ENCODE measurements at places on chromosomes 12 and 14. TPM values are rescaled to one million over a fixed set of nuclear protein-coding genes. Genes with fewer than 3 reads are reported as not detected.

DNA sequence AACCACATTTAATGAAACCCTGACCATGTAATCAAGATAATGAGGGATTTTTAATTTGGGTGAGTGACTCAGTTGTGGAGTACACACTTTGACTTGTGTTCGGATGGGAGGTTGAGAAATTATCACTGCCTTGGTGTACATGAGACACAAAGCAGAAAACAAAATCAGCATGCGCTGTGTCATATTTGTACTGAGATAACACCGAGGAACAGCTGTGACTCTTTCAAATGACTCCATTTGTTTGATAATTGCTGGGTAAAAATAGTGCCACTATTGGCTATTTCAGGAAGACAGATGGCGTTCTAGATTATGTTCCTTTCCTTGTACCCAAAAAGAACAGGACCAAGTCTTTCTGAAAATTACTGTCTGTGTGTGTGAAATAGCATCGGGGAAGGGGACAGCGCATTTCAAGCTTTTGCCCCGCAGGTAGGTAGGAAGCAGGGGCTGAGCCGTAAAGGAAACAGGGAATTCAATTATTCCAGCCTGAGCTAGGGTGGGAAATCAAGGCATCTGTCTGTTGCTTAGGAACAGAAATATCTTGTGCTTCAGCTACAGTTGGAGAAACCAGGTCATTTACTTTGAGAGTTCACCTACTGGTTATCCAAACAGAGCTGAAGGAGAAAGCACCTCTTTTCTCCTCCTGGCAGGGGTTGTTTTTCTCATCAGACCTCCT is 114.3 kb downstream of the SNAPC1 start:
- no peak for DNase-seq

DNA sequence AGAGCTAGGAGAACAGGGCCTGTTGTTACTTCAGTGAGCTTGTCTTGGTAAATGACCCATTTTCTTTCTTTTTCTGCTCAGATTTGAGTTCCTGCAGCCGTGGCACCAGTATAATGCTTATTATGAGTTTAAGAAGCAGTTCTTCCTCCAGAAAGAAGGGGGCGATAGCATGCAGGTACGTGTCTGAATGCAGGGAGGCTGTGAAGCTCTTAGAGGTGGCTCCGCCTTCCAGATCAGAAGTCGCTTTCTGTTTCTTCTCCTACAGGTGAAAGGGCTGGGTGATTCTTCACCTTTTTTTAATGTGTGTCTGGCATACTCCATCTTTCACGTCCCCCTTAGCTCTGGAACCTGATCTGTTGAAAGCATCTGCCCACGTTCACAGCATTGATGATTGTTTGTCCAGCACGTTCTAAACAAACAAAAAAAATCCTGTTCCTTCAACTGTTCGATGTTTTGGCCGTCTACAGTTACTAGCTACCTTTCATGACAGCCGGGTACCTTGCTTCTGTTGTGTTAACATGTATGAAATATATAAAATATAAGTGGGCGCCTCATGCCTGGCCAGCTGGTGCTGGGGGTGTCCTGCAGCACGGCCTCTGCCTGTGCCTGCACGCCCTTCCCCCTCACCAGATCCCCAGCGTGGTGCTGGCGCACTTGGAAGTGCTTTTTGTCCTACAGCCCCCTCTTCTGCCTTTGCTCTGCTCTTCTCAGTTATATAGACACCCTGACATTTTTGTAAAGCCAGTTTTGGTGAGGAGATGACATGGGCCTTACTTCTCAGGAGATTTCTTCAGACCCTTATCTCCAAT is 44.6 kb downstream of the SFSWAP start:
- DNase-seq = no peak

DNA sequence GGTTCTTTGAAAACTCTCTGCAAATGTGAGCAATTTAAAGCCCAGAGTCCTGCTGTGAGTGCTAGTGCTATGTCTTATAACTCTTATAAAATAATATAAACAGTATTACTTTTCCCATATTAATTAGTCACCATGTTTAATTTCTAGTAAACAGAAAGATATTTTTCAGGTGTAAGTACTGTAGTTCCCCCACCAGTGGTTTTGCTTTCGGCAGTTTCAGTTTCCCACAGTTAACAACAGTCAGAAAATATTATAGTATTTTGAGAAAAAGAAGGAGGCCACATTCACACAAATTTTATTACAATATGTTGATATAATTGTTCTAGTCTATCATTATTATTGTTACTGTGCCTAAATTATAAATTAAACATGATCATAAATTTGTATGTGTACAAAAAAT is 800.5 kb downstream of the LRFN5 start:
- no peak for DNase-seq

DNA sequence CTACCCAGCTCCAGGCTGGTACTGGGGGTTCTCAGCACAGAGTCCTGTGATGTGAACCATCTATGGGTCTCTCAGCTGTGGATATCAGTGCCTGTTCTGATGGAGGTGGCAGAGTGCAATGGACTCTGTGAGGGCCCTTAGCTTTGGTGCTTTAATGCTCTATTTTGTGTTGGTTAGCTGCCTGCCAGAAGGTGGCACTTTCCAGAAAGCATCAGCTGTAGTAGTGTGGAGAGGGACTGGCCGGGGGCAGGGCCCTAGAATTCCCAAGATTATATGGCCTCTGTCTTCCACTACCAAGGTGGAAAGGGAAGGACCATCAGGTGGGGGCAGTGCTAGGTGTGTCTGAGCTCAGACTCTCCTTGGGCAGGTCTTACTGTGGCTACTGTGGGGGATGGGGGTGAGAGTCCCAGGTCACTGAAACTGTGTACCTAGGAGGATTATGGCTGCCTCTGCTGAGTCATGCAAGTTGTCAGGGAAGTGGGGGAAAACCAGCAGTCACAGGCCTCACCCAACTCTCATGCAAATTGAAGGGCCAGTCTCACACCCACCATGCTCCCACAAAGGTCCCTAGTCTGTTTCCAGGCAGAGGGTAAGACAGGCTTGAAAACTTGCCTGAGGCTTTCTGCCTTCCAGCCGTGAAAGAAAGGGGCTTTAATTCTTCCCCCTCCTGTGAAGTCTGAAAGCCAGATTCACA is 878.1 kb downstream of the C12orf50 start:
- no peak for DNase-seq

- DNase-seq = peak; percentile 76
Observed at GRCh38 chr12:14394317-14395073, 29.0 kb downstream of the ATF7IP start.

- peak; percentile 27 for DNase-seq
Observed at GRCh38 chr14:101355284-101355683, 206.0 kb upstream of the DIO3 start.

DNA sequence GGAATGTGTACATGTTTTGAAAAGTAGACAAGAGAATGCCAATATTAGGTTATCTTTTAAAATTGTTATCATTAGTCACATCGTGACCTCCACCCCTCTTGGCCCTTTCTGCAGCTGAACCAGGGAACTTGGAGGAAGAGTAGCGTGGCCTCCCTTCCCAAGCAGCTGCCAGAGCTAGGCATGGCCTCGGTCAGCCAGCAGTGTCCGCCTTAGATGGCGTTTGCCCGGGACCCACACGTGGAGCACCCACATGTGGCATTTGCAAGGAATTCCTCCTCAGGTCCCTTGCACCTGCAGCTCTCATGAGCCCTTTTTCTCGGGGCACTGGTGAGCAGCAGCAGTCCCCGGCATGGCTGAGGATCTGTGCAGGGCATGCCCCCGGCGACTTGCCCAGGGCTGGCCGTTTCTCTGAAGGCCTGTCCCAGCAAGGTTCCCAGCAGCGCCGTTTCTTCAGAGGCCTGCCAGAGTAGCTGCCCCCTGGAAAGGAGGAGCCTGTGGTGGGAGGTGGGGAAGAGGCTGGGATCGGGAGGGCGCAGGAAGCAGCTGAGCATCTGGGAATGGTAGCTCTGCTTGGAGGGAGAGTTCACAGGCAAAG is 10.8 kb downstream of the JDP2 start:
- DNase-seq = no peak

DNA sequence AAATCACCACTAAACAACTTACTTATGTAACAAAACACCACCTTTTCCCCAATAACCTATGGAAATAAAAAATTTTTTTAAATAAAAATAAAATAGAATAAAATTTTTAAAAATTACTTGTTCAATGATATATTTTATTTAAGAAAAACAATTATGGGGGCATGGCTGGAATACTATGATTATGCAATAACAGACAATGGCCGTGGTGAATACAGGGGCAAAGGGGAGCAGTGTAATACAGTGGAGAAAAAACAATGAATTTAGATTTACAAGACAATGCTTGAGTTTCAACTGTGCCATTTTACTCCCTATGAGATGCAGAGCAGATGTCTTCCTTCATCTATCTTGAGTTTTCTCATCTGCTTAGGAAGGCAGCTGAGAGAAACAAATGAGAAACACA is 72.9 kb downstream of the BLTP3B start:
- DNase-seq = no peak

DNA sequence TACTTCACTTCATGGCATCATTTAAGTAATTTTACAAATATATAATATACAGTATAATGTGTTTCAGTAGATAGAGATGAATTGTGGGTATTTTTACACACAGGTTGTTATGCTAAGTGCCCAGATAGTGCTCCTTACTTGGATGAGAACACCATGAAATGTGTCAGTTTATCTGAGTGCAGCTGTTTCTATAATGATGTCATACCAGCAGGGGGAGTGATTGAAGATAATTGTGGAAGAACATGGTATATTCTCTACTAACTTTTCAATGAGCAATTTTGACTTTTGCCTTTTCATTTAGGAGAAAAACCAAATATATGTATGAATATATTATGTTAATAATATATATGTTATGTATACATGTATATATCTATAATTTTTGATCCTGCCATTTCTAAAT is 221.6 kb downstream of the LRRK2 start:
- DNase-seq = no peak

GRCh38 chr12:19273482-19274330 is 144.2 kb downstream of the PLEKHA5 start:
- peak; percentile 72 for DNase-seq

GRCh38 chr12:75478116-75478794 is 2.3 kb upstream of the GLIPR1 start:
- DNase-seq = peak; percentile 65

DNA sequence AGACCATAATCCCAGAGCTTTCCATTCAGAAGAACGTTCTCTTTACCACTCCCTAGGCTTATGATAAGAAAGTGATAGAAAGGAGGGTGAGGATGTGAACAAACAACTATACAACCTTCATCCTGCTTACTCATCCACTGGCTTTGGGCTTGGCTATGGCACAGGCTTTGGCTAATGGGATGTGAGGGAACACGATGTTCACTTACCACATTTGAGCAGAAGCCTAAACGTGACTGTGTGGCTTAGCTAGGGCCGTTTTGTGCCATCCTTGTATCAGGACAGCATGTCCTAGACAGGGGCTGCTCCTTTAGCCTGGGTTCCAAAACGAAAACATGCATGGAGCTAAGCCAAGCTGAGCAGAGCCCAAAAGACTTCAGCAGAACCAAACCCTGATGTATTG is 118.6 kb upstream of the CCDC175 start:
- no peak for DNase-seq

DNA sequence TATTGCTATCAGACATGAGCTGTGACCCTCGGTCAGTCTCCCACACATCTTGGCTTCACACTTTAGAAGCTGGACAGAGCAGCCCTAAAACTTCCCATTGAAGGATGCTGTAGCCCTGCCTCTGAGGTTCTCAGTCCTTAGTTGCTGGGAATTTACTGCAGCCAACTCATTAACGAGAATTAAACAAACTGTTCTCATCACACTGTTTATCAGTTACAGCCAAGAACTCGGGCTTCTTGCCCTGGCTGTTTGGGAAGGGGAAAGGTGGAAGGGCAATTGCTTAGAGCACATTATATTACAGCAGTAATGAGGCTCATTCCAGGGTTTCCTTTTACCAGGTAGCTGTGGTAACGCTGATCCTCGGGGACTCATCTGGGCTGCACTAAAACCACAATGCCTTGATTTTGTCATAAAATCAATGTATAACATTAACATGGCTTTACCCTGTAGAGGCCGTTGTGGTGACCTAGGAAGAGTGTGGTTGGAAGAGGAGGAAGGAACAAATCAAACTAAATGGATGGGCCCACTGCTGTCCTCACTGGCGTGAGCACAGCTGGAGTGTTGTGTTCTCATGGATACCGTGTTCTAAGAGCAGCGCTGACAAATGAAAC is 87.1 kb downstream of the GPR135 start:
- DNase-seq = no peak

- DNase-seq = no peak
Observed at GRCh38 chr12:76074701-76075336, 9.7 kb downstream of the NAP1L1 start.

DNA sequence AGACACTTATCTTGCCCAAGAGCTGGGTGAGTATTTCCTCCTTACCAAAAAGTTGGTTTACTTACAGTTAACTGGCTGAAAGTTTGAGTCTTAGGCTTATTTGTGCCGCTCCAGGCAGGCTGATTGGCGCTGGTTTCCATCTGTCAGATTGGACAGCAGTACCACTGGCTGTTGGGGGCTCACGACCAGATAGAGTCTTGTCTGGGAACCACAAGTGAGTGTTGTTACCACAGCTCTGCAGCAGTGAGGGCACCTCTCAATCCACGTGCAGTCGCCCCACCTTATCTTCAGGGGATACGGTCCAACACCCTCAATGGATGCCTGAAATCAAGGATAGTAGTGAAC is 58.9 kb downstream of the DDX51 start:
- peak; percentile 56 for DNase-seq

DNA sequence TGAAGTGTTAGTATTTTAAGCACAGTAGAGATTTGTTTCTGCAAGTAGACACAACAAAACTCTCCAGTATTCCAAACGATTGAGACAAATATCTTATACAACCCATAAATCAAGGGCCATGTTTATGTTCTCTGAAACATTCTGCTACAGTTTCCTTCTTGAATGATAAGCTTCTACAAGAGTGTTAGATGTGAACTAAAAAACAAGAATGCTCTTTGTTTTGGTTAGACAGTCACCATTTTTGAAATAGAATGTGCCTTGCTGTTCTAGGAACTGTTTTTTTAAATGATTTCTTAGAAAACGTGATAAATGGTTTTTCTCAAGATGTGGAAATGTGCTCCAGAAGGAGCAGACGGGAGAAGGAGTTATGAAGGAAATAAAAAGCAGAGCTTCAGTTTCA is 1656.3 kb upstream of the FLRT2 start:
- no peak for DNase-seq

- no peak for DNase-seq
Observed at GRCh38 chr12:103392722-103393121, 103.0 kb downstream of the C12orf42 start.

- peak; percentile 83 for DNase-seq
Observed at GRCh38 chr14:21308479-21309237, 28.8 kb downstream of the RPGRIP1 start.

The HCAR2 gene
- total RNA-seq = not detected

The GPR162 gene
- not detected for total RNA-seq

The LRP1-AS gene
- total RNA-seq = not detected

The NPFF gene
- not detected for total RNA-seq

The UBE2N gene
- 166 TPM for total RNA-seq

The FZD10 gene
- not detected for total RNA-seq

The CPNE6 gene
- 0.12 TPM for total RNA-seq

The PRH2 gene
- 0.76 TPM for total RNA-seq

The TMEM132C gene
- not detected for total RNA-seq

The ALG10 gene
- 21.9 TPM for total RNA-seq

The OASL gene
- total RNA-seq = 135 TPM

The ASIC1 gene
- 28.3 TPM for total RNA-seq

The CLEC4C gene
- not detected for total RNA-seq

The SLC38A2 gene
- 168 TPM for total RNA-seq

The COL2A1 gene
- not detected for total RNA-seq

Measured in activated CD8-positive, alpha-beta memory T cell treated with anti-CD3 and anti-CD28 coated beads, Interleukin-2, amount 10 ng/mL, durations not matched to agents 7 days and 5 days (primary cell).